T-helper 9 cell (primary cell): ENCODE measurements at places on chromosomes 1 and 21.

- DNase-seq = no peak
Measured at GRCh38 chr1:206722751-206723461, 38.2 kb downstream of the MAPKAPK2 start.

DNA sequence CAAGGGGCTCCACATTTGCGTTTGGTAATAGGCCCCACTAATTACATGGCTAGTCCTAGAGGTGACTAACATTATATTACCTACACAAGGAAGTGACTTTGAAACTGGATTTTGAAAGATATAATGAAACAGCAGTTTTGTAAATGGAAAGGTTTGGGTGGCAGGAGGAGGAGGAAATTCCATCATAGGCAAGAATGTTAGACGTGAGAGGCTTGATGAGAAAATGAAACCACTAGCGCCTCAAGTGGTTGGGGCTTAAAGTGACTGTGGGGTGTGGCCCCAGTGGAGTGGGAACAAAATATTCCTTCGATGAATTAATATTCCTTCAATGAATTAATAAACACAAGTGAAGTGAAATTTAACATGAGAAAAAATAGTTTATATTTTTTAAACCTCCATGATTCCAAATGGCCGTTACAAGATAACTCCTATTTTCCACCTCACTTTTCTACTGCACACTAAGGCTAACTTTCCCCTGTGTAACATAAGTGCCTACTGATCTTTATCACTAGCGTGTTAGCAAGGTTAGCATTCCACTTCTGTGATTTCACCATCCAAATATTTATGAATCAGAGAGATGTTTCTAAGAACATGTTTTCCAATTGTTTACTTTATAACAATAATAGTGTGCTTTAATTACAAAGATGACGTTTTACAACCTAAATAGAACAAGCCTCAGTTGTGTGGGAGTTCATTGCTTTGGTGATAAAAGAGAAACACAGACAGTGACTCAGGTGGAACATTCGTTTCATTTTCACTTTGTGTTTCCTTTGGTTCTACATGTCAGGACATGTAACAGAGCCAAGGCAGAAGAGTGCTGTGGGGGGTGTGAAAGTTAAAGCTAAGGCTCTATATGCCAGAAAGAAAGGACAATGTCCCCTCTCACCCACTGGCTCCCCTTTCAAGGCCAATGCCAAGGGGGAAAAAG lies 12.5 kb upstream of the ATF3 start:
- DNase-seq = no peak

GRCh38 chr1:110616587-110616986 lies 10.4 kb upstream of the KCNA2 start:
- no peak for DNase-seq

- DNase-seq = no peak
Measured at GRCh38 chr21:34202553-34203372, 129.4 kb downstream of the MRPS6 start.

DNA sequence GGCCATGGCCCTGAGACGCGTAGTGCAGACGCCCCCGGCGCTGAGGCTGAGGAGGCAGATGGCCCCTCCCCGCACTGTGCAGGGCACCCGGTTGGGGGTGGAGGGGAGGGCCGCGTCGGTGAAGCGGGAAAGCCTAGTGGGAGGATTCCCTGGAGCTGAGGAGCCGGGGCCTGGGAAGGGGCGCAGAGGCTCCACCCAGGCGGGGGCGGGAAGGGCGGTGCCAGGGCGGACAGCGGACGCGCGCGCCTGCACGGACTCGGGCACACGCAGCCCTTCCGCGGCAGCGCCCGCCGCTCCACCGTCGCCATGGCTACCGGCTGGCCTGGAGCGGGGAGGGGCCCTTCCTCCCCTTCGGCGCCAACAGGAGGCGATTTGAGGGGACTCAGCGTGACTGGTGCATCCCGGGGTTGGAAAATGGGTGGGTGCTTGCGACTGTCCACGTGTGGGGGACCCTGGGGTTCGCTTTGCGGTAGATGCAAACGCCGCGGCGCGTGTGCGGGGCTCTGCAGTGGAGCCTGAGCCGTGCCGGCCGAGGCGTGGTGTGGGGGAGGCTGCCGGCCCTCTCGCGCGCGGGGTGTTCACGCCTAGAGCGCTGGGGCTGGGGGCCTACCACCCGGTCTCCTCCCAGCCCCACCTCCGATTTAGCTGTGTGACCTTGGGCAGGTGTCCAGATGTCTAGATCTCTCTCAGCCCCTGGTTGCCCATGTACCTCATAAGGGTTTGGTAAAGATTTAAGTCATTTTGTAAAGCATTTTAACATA lies 35.1 kb downstream of the PTPRF start:
- no peak for DNase-seq

DNA sequence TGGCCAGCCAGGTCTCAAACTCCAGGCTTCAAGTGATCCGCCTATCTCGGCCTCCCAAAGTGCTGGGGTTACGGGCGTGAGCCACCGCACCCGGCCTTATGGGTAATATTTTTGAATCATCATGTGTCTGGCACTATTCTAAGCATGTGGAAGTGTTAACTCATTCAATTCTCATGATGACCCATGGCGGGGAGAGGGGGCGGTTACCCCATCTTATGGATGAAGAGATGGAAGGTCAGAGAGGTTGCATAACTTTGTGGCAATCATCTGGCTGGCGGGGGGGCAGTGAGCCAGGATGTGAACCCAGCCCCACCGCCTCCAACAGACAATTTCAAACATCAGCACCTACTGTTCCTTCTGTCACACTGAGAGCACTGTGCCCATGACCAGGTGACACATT lies 11.5 kb upstream of the TAS1R2 start:
- DNase-seq = no peak

GRCh38 chr21:22855581-22855980 lies 1857.4 kb downstream of the NCAM2 start:
- DNase-seq = no peak

GRCh38 chr1:200005165-200005564 lies 22.3 kb upstream of the NR5A2 start:
- no peak for DNase-seq

- no peak for DNase-seq
Measured at GRCh38 chr1:29460041-29460610, 223.8 kb downstream of the PTPRU start.

DNA sequence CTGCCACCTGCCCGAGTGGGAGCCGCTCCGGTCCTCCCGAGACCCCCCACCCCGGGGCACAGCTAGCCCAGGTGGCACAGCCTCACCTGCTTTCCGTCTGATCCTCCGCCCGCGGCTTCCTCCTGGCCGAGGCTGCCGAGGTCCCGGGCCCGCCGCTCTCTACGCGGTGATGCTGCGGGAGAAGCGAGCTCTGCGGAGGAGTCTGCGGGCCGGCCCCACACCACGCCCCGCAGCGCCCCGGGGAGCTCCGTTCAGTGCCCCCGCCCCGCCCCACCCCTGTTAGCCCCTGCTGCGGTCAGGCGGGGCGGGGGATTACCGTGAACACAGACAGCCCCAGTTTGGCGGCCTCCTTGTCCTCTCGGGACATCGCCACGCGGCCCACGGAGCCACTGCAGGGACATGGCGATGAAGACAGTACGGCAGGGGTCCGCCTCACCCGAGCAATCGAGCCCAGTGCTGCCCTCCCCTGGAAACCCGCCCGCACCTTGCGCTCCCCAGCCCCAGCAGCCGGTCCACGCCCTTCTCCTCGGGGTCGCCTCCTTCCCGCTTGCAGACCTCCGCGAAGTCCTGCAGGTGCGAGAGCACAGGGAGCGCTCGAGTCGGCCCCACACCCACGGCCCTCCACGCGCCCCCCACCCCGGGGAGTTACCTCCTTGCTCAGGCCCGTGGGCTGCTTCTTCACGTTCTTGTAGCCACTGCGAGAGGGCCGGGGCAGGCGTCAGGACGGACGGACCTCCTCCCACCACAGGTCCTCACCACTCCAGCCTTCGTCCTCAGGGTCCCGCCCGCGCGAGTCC lies 933 bp downstream of the C1orf35 start:
- peak; percentile 61 for DNase-seq

GRCh38 chr1:3066250-3066711 lies 2.7 kb upstream of the PRDM16 start:
- DNase-seq = no peak

GRCh38 chr21:33811167-33812010 lies 104.2 kb downstream of the ATP5PO start:
- no peak for DNase-seq

DNA sequence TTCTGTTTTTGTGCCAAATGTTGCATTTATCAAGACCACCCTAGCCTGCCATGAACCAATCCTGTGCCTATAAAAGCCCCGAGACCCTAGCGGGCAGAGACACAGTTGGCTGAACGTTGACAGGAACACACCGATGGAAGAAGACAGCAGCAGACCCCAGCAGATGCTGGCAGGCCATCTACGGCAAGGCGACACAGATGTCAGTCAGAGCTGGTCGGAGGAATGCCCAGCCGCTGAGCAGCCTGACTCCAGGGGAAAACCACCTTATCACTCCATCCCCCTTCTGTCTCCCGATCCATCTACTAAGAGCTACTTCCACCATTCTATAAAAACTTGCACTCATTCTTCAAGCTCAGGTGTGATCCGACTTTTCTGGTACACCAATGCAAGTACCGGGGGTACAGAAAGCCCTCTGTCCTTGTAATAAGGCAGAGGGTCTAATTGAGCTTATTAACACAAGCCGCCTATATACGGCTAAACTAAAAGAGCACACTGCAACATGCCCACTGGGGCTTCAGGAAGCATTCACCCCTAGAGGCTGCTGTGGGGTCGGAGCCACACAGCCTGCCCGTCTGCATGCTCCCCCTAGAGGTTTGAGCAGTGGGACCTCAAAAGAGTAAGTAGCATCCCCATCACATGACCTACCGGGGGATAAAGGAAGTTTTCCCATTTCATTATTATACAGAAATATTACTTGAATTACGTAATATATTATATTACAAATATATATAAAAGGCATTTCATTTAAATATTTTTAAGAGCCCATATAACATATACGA lies 1156.3 kb upstream of the B3GALT2 start:
- DNase-seq = no peak

- DNase-seq = no peak
Measured at GRCh38 chr1:108624069-108624468, 36.8 kb downstream of the HENMT1 start.

- no peak for DNase-seq
Measured at GRCh38 chr1:184709418-184709817, 45.2 kb downstream of the EDEM3 start.

DNA sequence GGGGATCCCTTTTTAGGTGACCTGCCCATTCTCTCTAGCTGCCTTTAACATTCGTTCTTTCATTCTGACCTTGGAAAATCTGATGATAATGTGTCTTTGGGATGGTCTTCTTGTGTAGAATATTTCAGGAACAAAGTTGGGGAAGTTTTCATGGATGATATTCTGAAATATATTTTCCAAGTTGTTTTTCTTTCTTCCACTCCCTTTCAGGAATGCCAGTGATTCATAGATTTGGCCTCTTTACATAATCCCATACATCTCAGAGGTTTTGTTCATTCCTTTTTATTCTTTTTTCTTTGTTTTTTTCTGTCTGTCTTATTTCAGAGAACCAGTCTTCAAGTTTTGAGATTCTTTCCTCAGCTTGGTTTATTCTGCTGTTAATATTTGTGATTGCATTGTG lies 13.9 kb upstream of the SCMH1 start:
- no peak for DNase-seq

- DNase-seq = no peak
Measured at GRCh38 chr21:38968887-38969543, 163.3 kb downstream of the ETS2 start.

DNA sequence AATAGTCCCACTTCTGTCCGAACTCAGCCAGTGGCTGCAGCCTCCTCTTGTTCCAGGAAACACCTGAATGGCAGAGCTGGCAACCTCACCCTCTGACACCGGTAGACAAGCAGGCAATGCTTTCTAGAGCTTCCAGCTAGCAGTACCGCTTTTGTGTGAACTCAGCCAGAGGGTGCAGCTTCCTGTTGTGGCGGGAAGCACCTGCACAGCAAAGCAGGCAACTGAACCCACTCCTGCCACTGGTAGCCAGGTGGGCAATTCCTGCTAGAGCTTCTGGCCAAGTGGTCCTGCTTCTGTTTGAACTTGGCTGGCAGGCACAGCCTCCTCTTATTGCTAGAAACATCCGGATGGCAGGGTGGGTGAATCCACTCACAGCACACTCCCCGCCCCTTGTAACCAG lies 40.1 kb upstream of the TMPRSS15 start:
- no peak for DNase-seq

- no peak for DNase-seq
Measured at GRCh38 chr1:223378754-223379153, 14.5 kb upstream of the CCDC185 start.

DNA sequence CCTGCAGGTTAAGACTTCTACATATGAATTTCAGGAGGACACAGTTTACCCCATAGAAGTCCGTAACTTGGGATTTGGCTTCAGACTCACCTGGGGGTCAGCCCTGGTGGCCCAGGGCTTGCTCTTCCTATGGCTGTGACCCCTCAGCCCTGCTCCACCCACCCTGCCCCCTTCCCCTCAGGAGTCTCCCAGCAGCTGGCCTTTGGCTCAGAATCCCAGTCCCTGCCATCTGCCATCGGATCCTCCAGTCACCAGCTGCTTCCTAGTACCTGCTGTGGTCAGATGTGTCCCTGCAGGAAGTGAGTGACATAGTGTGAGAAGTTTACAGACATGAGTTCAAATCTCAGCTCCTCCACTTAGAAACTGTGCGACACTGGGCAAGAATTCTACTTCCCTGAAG lies 332.6 kb downstream of the NPHP4 start:
- no peak for DNase-seq

GRCh38 chr1:162248854-162249535 lies 127.7 kb downstream of the SPATA46 start:
- no peak for DNase-seq
